Stimulated activated CD8-positive, alpha-beta memory T cell treated with anti-CD3 and anti-CD28 coated beads, Interleukin-7, amount 100 ng/mL, for 24 hours (primary cell): ENCODE measurements at places on chromosomes 3 and 15.

- DNase-seq: no peak
Measured at GRCh38 chr3:8869613-8870012, 93.7 kb downstream of the RAD18 start.

GRCh38 chr3:110099711-110100110, 762.4 kb upstream of the DPPA4 start:
- DNase-seq: no peak

DNA sequence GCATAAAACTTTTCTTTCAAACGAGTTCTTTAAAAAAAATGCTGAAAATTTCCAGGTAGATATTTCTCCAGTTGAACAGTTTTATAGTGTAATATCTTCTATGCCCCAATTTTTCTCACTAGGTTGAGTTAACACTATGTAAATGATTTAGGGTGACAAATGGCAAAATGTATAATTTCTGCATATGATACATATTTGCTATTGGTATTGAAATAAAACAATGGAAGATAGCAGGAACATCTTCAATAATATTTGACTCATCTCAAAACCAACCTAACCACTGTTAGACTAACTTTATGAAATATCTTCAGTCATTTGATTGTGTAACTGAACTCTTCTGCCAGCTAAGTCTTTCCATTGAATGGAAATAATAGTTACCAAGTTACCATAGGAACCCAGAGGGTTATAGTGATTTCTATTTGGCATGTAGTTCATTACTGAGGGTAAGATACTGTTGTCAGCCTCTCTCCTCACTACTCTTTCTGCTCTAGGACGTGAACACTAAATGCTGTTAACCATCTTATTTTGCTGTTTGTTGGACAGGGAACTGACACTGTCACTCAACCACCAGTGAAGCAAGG, 824.7 kb upstream of the NECTIN3 start:
- DNase-seq: no peak

- peak; percentile 25 for DNase-seq
Measured at GRCh38 chr3:111541911-111542483, at the start of gene CD96. Gene CD96 (plus strand): TSS chr3:111542197. CDS start chr3:111542249, 52 bp downstream.

DNA sequence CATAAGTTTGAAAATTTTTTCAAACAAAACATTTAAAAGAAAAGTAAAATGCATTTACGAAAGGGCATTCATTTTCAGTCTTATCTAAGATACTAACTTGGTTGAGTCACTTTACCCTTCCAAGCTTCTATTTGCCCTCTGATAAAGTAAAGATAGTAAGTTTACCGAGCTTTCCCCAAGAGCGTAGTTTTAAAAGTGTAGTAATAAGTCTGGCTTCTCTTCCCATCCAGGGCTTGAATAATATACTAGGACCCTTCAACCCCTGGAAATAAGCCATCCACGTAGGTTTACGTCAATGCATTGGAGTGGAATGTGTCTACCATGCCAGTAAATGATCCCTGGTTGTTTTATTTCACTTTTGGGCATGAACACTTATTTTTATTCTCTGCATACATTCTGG, 608.3 kb downstream of the NTRK3 start:
- no peak for DNase-seq

- DNase-seq: no peak
Measured at GRCh38 chr3:155015776-155016436, 64.2 kb upstream of the MME start.

DNA sequence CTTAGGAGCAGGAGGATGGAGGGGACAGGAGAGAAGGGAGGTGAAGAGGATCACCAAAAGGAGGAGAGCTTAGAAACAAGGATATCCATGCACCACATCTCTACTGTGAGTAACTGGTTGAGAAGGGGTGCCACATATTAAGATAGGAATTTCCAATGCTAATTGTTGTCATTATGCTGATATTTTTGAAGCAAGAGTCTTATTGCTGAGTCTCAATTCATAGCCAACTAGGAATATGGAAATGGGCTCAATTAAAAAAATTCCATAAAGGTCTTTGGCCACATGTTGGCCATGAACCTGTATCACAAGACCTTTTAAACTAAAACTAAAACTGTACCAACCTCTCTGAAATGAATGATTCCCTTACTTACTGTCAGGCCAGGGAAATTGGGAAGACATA, 642.6 kb downstream of the MAGI1 start:
- no peak for DNase-seq

DNA sequence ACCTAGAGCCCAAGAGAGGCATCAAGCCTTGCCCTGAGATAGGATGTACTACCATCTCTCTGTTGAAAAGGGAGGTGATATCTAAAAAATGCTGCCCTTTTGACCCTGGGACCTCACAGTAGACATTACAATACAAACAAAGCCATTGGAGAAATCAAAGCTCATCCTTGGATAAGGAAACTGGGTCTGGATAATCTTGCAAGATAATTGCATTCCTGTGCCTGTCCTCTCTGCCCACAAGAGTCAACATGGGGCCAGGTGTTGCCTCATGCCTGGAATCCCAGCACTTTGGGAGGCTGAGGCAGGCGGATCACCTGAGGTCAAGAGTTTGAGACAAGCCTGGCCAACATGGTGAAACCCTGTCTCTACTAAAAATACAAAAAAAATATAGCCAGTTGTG, 57.3 kb upstream of the DLG1 start:
- no peak for DNase-seq

DNA sequence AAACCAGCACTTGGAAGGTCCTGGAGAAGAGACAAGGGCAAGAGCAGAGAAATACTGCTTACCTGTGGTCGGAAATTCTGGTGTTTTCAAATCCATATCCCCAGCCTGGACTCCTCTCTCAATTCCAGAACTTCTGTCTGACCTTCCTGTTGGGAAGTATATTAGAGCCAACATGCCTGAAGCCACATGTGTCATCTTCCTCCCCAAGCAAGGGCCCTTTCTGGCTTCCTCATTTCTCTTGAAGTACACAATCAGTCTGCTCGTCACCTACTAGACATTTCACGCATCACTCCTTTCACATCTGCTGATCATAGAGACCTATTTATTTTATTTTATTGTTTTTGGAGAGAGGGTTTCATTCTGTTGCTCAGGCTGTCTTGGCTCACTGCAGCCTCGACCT, 8.4 kb downstream of the PARP14 start:
- no peak for DNase-seq

- no peak for DNase-seq
Measured at GRCh38 chr15:78730955-78731354, 80.3 kb downstream of the ADAMTS7 start.

DNA sequence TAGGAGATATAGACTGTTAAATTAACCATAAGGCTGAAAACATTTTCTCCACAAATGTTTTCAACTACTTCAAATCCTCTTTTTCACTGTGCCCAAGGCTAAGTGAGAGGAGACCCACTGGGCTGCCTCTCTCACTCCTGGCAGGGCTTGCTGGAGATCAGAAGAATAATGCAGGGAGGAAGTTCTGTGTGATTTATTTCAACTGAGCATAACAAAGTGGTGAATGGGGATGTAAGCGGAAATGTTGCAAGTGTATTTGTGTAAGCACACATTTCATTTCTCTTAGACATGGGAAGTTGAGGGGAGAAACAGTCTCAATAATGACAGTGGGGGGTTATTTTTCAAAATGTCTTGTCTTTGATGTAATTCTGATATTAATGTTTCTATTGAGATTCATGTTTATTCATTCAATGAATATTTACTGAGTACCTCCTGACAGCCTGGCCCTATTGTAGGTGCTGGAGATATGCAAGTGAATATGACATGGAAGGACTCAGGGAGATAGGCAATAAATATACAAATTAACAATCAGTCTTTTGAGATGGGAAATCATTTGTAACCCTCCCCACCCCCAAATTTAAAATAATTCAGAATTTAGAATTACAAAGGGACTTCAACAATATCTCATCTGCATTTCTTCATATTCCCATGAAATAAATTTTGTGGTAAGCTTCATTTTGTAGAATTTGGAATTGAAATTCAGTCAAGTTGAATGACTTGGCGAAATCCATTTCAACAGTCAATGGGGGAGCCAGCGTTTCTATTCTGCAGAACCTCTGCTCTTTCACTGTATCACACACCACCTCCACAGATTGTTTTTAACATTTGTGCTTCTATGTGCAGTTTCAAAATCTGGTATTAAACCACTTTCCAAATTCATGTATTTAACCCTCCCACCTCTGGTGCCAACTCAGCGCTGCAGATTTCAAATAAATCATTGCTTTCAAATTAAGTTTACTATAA, 247.2 kb downstream of the SLC9A9 start:
- no peak for DNase-seq

DNA sequence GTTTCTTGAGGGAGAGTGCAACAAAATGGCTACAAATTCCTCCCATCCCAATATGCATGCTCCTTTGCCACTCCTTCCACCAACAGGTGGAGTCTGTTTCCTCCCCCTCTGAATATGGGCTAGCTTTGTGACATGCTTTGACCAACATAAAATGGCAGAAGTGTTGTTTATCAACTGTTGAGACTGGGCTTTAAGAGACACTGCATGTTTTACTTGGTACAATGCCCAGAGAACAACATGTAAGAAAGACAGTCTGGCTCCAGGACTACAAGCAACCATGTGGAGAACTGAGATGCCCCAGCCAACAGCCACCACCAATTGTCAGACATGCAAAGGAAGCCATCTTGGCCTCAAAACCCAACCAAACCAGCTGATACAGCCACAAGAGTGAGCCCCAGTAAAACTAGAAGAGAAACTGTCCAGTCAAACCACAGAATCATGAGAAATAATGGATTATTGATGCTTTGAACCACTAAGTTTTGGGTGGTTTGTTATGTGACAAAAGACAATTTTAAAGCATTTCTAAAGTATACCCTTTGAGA, 40.5 kb downstream of the NUDT16 start:
- no peak for DNase-seq

- no peak for DNase-seq
Measured at GRCh38 chr3:126542340-126543241, 16.1 kb downstream of the C3orf22 start.

DNA sequence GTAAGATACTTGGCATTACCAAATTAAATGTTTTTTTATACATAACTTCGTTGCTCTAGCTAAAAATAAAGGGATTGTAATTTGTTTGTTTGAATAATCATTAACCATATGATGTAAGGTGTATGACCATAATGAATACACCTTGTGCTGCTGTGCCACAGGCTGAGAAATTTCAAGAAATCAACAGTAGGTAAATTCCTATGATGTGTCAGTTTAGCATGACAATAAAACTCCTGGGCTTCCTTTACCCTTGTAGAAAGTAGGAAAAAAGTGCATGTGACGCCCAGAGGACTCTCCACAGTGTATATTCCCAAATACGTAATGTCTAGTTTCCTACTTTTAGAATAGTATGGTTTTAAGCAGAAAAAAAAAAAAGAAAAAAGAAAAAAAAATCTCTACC, 208.1 kb downstream of the SATB1 start:
- no peak for DNase-seq

GRCh38 chr3:188397766-188398705, 244.1 kb downstream of the LPP start:
- DNase-seq: no peak

- no peak for DNase-seq
Measured at GRCh38 chr3:121619691-121620090, 26.5 kb downstream of the FBXO40 start.

- no peak for DNase-seq
Measured at GRCh38 chr15:40340740-40341400, at the start of gene CCDC9B. Gene CCDC9B (minus strand): TSS chr15:40340939. CDS start chr15:40340819, 120 bp downstream.

DNA sequence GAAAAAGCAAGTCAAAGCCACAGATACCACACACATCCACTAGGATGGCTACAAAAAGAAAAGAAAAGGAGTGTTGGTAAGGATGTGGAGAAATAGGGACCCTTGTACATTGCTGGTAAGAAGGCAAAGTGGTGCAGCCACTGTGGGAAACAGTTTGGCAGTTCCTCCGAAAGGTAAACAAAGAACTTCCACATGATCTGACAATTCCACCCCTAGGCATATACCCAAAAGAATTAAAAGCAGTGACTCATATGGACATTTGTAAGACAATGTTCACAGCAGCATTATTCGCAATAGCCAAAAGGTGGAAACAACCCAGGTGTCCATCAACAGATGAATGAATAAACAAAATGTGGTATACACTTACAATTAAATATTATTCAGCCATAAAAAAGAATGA, 22.2 kb upstream of the GMPPB start:
- DNase-seq: no peak

GRCh38 chr3:39140341-39140971, 12.9 kb downstream of the CSRNP1 start:
- DNase-seq: no peak
